Thyroid gland (tissue), 4 donors: ENCODE measurements at places on chromosomes 2 and 18. TPM values are rescaled to one million over a fixed set of nuclear protein-coding genes. Genes with fewer than 3 reads are reported as not detected.

CYBRD1 gene
- total RNA-seq, result 490 TPM

CXCR2 gene
- total RNA-seq, result not detected

ANO7 gene
- not detected for total RNA-seq

- DNase-seq, result no peak
Measured at GRCh38 chr2:239113615-239114014, 265.7 kb downstream of the TWIST2 start.

DNA sequence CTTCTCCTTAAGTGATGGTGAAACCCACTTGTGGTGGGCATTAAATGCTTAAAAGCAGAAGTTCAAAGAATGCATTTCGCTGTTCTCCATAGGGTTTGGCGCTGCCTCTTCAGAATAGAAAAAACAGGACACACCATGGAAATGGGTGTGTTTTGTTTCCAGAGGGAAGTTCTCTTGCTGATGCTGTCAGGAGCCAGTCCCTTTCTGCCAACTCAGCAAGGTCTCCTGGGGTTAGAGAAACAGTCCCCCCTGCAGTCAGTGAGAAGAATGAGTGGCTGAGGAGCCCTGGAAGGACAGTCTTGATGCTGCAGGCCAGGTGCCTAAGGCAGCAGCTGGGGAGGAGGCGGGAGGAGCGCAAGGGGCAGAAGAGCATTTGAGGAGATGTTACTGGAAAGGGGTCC lies 37.8 kb upstream of the ASAP2 start:
- DNase-seq, result no peak

DNA sequence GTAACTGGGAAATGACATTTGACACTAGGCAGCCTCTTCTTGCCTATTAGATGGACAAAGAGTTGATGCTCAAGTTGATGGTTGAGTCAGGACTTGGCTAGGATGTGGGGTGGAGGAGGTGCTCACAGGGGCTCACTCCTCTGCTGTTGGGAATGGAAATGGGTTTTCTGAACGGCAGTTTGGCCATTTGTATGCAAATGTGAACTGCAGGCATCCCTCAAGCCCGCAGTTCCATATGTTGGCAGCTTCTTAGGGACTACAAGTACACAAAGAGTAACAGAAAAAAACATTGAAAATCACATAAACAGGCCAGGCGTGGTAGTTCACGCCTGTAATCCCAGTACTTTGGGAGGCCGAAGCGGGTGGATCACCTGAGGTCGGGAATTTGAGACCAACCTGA lies 80.8 kb downstream of the INPP5D start:
- DNase-seq, result no peak

- no peak for DNase-seq
Measured at GRCh38 chr2:25707927-25708590, 34.7 kb upstream of the DTNB start.
